ENCODE measurements at places on chromosomes 7 and 10.

GRCh38 chr7:152949253-152949652 lies 189.7 kb downstream of the ACTR3B start:
- no peak for DNase-seq

GRCh38 chr10:89029785-89030437 lies 39.3 kb downstream of the FAS start:
- peak; percentile 4 for DNase-seq

GRCh38 chr10:71250405-71250804 lies 38.0 kb downstream of the UNC5B start:
- DNase-seq = no peak

DNA sequence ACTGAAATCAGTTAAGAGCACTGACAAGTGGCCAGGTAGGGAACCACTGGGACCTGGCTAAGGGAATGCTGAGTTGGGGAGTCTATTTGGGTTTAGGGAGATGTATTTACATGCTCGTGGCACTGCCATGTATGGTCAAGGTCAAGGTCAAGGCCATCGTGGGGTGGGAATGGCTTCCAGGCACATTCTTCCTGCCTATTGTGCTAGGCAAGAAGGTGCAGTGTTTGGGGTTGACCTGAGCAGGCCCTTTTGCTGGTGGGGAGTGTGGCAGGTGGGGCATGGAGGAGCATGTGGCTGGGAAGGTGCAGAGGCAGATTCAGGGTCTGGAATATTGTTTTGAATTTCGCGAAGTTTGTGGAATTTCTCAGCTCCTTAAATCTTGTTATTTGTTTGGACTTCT lies 17.8 kb downstream of the FAM241B start:
- no peak for DNase-seq

DNA sequence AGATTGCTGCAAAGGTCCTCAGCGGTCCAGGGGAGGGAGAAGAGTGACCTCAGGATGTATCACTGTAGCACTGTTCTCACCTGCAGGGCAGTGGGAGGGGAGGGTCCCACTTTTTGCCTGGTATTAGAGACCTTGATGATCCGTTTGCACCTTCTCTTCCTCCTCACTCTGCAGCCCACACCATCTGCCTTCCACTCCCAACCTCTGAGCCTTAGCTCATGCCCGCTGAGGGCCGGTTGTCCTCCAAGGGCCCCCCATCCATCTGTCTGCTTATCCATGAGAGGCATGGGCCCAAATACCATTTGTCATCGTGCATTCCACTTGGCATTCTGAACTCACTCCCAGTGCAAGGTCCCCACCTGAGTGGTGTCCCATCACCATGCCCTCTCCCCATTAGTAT lies 64.6 kb upstream of the PCBD1 start:
- no peak for DNase-seq

DNA sequence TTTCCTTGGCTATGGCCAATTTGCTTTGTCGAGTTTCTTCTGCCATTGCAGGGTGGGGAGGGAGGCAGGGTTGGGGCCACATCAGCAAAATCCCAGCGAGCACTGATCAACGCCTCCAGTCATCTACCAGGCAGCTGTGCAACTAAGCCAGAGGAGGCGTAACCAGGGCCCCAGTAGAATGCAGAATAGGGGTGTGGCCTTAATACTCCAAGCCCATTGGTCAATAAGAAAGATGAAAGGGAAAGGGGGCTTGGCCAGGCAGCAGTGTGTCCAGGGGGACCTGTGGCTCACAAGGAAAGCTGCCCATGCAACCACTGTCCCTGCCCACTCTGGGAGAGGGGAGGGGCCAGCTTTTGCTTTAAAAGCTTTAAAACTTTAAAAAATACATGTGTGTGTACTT lies 21.5 kb upstream of the GGCT start:
- no peak for DNase-seq

- no peak for DNase-seq
These were observed 21.3 kb upstream of the KPNA7 start for GRCh38 chr7:99229234-99229633.

DNA sequence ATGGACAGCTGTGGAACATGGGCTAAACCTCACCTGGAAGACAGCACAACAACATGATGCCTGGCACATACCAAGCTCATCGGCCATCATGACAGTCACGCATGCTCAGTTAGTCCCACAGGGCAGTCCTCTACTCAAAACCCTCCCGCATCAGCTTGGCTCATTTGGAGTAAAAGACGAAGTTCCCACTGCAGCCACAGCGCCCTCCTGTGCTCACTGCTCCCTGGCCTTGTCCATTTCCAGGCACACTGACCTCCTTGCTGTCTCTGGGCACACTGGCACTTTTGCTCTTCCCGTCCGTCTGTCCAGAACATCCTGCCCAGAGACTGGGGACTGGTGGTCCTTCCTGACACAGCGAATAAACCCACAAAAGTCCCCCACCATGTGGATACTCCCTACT lies 66.2 kb downstream of the LARP4B start:
- DNase-seq = no peak

DNA sequence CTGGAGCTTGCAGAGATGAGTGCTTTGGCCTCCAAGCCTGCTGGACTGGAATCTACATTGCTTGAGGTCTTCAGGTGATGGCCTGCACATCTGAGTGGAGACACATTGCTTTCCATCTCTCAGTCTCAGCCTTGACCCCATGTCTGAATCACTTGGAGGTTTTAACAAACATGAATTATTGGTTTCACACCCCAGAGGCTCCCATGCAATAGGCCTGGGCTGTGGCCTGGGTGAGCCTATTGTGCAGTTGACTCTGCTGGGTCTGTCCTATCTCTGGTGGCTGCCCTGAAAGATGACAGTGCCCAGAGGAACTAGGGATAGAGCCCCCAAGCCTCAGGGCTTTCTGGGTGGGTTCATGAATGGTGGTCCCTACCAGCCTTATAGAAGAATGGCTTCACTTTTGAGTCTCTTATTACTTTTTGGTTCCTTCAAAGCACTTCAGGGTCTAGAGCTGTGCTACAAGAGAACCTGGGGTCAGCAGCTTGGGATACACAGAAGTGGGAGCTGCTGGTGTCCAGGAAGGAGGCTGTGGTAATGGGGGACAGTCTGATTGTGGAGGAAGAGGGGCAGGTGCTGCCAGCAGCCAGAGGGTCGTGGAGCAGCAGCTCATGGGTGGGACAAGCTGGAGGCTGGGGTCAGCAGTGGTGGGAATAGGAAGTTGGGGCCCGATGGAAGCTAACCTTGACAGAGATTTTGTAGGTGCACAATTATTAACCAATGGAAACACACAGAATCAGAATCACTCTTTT lies 5.5 kb downstream of the RAMP3 start:
- no peak for DNase-seq

GRCh38 chr10:15783941-15784636 lies 64.4 kb upstream of the ITGA8 start:
- no peak for DNase-seq

GRCh38 chr10:114881417-114881816 lies 56.6 kb upstream of the TRUB1 start:
- DNase-seq = no peak

DNA sequence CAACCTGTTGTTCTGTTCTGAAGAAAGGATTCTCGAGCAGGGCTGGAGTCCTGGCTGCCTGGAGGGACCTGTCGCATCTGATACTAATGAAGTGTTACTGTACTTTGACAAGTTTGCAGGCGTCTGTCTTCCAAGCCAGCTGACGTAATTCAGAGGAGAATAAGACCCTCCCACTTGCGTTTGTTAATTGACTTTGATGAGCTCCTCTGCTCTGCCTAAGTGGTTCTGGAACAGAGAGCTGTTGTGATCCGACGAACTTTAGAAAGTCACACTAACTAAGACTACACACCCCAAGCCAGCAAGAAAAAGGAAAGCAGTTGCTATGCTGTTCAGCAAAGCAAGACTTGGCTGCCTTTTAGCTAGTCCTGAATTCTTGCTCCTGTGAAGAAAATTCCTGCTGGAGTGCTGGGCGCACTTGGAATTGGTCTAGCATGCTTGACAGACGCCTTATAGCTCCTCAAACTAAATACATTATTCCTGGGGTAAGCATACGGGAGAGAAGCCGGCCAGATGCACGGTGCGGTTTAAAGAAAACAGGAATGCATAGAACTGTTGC lies 200.3 kb downstream of the CACNB2 start:
- no peak for DNase-seq

DNA sequence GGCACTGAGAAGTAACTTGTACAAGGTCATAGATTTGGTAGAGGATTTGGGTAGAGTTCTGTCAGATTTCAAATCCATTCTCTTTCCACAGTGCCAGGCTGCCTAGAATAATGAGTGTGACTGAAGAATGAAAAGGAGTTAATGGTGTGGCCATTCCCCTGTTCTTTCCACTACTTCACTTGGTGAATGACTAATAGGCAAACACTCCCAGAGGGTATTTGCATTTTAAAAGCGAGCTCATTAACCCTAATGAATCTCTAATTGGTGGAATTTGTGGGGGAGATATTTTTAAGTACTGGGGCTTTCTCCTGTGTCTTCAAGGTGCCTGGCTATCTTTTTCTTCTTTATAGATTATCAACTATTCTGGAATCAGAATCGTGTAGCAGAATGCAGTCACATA lies 74.8 kb upstream of the RPA3 start:
- DNase-seq = no peak

- DNase-seq = no peak
These were observed 327.3 kb downstream of the ADARB2 start for GRCh38 chr10:1410032-1410431.

GRCh38 chr7:128266883-128267594 lies 26.0 kb downstream of the LEP start:
- peak; percentile 3 for DNase-seq

GRCh38 chr7:123682690-123683089 lies 27.0 kb downstream of the LMOD2 start:
- DNase-seq = peak; percentile 27

- no peak for DNase-seq
These were observed 423.7 kb downstream of the DPP6 start for GRCh38 chr7:154475864-154476263.

- no peak for DNase-seq
These were observed 180.5 kb downstream of the DYNC1I1 start for GRCh38 chr7:95952851-95953250.

DNA sequence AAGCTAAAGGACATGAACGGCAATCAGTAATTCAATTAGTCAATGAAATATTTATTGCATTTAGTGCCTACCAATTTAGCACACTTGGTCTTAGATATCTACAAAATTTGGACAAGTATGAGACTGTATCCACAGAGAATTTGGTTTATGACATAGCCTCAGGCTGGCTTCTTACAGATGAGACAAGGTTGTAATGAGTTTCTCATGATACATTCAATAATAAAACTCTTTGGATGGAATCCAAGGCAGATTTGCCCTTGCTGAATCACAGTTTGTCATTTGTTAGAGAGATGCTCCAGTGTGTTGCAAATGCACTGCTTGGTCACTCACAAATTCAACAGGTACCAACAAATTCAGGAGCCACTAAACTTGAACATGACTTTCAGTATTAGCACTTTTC lies 162.5 kb downstream of the GPR37 start:
- no peak for DNase-seq
